A375 (cell line): ENCODE measurements at places on chromosomes 11 and 22. TPM values are rescaled to one million over a fixed set of nuclear protein-coding genes. Genes with fewer than 3 reads are reported as not detected.

Gene PRAME
- 77.8 and 78.5 TPM in 2 replicates for total RNA-seq

Gene GPHA2
- total RNA-seq: not detected in 2 replicates

Gene SCGB2A2
- total RNA-seq: not detected in 2 replicates

Gene FAM227A
- 0.60 and 0.82 TPM in 2 replicates for total RNA-seq

Gene SYT7
- 0.45 and 1.2 TPM in 2 replicates for total RNA-seq

Gene PVALB
- not detected in 2 replicates for total RNA-seq

Gene VPREB1
- not detected in 2 replicates for total RNA-seq

Gene CD6
- not detected in 2 replicates for total RNA-seq

Gene XKR3
- total RNA-seq: not detected in 2 replicates

Gene OR51V1
- total RNA-seq: not detected in 2 replicates

Gene CDC42EP2
- 12.6 and 14.5 TPM in 2 replicates for total RNA-seq

Gene RFPL2
- not detected in 2 replicates for total RNA-seq

Gene CELSR1
- 8.1 and 9.6 TPM in 2 replicates for total RNA-seq

Gene P2RY6
- 0.21 TPM in 1 of 2 replicates, not detected in the other for total RNA-seq

Gene SLC1A2
- not detected in 2 replicates for total RNA-seq

Gene ZMAT5
- total RNA-seq: 14.0 and 16.3 TPM in 2 replicates

Gene HARBI1
- total RNA-seq: 4.6 and 5.7 TPM in 2 replicates

Gene KCNJ1
- total RNA-seq: not detected in 2 replicates

Gene MS4A2
- not detected in 2 replicates for total RNA-seq

Gene VWA5A
- 5.5 and 6.9 TPM in 2 replicates for total RNA-seq

Gene TRIM29
- 0.08 and 2.1 TPM in 2 replicates for total RNA-seq

Gene TTC17
- total RNA-seq: 108 and 109 TPM in 2 replicates

Gene LIPT2
- total RNA-seq: 6.6 and 7.7 TPM in 2 replicates

Gene LYVE1
- not detected in 2 replicates for total RNA-seq

Gene TMEM191C
- 0.53 and 1.8 TPM in 2 replicates for total RNA-seq

Gene KCNQ1
- total RNA-seq: 0.08 TPM in 1 of 2 replicates, not detected in the other

Gene CECR2
- total RNA-seq: 0.48 and 1.0 TPM in 2 replicates

Gene PCF11
- 33.4 and 38.7 TPM in 2 replicates for total RNA-seq

Gene PDGFD
- 0.08 and 0.21 TPM in 2 replicates for total RNA-seq

Gene FHIP1B
- total RNA-seq: 11.0 and 25.3 TPM in 2 replicates

Gene SCGB1D2
- total RNA-seq: not detected in 2 replicates

Gene FXYD6
- total RNA-seq: 2.5 and 4.3 TPM in 2 replicates

Gene KCNC1
- total RNA-seq: not detected in 2 replicates

Gene PACSIN2
- total RNA-seq: 29.9 and 32.2 TPM in 2 replicates

Gene TIMM8B
- total RNA-seq: 90.4 and 106 TPM in 2 replicates

Gene TRPM5
- total RNA-seq: not detected in 2 replicates

Gene LTO1
- total RNA-seq: 23.0 and 32.8 TPM in 2 replicates

Gene P4HA3
- total RNA-seq: 0.42 and 0.60 TPM in 2 replicates

Gene DAGLA
- total RNA-seq: 2.7 and 3.8 TPM in 2 replicates

Gene HTR3A
- not detected in 2 replicates for total RNA-seq
